Central memory CD8-positive, alpha-beta T cell (primary cell): ENCODE measurements at places on chromosomes 16 and 17.

- no peak for DNase-seq
Observed at GRCh38 chr17:4142107-4142900, 526 bp downstream of the ZZEF1 start.

DNA sequence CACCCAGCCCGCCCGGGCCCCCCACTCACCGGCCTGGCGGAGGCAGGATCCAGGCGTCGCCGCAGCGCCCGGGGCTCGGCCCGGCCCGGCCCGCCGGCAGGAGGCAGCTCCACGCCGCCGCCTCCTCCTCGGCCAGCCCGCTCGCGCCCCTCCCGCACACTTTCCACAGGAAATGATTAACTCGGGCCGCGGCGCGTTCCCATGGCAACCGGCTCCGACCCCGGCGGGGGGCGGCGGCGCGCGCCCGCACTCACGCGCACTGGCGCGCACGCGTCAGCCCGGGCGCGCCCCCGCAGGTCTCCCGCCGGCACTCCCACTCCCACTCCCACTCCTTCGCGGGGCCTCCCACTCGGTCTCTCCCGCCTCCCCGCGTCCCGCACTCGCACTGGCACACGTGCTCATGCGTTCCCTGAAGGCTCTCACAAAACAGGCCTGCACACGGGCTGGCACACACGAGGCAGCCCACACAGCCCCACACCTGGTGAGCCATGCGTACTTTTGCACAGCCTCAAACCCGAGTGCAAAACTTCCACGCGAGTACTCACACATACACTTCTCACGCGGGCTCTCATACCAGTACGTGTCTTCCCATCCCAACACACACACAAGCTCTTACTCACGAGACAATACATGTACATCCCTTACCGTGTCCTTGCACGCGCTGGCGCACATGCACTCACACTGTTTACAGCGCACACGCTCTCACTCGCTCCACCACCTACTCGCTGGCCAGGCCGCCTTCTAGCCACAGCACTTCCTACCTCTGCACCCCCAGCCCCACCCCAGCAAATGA is at the start of gene KIFC3:
KIFC3 (minus strand) TSS at position 151 of the 793 bp plus-strand sequence. CDS start 4,248 bp downstream, outside the sequence.
- peak; percentile 54 for DNase-seq

GRCh38 chr16:976389-976931 is 5.1 kb upstream of the SOX8 start:
- DNase-seq: no peak

- no peak for DNase-seq
Observed at GRCh38 chr17:4341616-4341977, 24.9 kb downstream of the UBE2G1 start.

GRCh38 chr16:11010575-11011221 is 66.3 kb downstream of the CLEC16A start:
- no peak for DNase-seq

DNA sequence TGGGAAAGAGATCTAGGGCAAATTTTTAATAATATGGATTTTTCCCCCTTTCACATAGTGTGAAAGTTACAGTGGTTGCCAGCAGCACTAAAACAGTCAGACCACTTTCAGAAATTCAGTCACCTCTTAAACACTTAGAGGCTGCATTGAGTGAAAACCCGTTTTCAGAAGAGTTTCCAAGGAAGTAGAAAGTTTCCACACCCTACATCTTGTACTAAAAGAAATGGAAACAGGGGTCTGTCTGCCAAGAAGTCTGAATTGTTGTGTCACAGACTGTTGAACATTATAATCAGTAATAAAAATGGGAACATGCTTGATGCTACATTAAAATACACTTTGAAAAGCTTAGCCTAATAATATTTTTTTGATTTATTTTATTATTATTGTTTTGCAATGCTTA is 278.9 kb upstream of the KCNJ16 start:
- DNase-seq: no peak

DNA sequence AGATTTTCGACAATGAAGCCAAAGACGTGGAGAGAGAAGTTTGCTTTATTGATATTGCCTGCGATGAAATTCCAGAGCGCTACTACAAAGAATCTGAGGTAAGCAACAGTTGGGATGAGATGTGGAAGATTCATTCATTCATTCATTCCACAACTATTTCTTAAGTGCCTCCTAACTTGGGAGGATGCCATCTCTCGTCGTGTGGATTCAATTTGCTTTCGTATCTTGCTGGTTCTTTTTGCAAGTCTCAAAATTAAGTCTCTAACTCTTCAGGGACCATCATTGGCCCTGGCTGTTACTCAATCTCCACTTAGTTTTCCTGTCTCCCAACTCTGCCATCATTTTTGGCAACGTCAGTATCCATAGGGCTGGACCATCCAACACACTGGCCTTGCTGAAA is 85.6 kb upstream of the NOL11 start:
- no peak for DNase-seq

- no peak for DNase-seq
Observed at GRCh38 chr17:2020721-2021120, 4.4 kb downstream of the RTN4RL1 start.

GRCh38 chr16:53771655-53772497 is 67.9 kb downstream of the FTO start:
- no peak for DNase-seq

DNA sequence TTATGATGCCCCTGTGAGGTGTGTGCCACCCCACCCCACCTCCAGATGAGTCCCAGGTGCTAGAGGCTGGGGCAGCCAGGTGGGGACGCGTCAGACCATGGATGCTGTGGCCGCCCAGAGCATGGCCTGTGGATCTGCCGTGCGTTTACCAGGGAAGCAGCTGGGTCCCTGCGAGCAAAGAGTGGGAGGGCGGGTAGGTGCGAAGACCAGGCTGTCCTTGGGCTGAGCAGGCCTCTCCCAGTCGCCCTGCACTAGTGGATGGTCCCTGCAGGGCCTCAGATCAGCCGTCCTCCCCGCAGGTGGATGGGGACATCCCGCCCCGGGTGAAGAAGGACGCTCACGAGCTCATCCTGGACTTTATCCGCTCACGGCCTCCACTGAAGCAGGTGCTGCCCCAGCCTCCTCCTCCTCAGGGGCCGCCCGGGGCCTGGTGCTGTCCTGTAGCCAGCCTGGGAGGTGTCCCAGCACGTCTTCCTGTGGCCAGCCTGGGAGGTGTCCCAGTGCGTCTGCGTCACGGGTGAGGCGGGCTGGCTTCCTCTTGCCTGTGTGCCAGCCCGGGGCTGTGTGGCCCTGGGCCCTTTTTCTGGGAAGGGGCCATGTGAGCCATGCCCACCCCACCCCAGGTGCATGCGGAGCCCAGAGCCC is 18.0 kb upstream of the TCF25 start:
- no peak for DNase-seq

DNA sequence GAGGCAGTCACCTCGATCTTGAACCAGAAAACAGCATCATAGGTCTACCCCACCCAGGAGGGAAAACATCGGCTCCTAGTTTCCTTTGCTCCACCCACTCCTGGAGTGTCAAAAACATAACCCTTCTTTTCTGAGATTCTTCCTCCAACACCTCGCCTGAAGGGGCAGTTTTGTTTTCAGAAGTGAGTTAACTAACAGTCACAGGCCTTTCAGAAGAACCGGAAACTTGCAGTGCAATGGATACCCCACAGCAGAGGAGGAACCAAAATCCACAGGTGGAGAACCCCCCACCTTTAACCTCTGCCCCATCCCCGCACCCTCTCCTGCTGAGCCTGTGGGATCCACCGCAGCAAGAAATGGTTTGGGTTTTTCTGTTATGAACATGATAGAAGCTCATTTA is 7.8 kb upstream of the TEX2 start:
- no peak for DNase-seq

GRCh38 chr17:47695429-47696376 is 1.7 kb downstream of the TBKBP1 start:
- DNase-seq: no peak

GRCh38 chr17:63840591-63841349 is 1.7 kb downstream of the SMARCD2 start:
- no peak for DNase-seq

DNA sequence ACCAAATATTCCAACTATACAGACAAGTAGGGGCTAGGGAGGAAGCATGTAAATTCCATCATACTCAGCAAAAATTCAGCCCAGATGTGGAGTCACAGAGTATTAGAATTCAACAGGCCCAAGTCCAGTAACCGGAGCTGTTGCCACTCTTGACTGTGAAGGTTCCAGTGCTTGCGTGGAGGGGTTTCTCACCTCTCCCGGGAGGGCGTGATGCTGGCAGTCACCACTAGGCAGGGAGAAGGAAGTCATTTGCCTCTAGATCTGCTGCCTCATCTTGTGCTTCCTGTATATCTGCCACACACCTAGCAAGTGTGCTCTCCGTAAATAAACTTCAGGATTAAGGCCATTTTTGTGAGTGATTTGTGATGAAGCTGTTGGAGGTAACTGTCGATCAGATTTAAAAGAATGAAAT is 1.0 kb upstream of the CKLF start:
- DNase-seq: peak; percentile 39

GRCh38 chr16:8733849-8734540 is 59.6 kb downstream of the ABAT start:
- DNase-seq: no peak

- no peak for DNase-seq
Observed at GRCh38 chr16:85668676-85669424, 19.9 kb downstream of the GINS2 start.

DNA sequence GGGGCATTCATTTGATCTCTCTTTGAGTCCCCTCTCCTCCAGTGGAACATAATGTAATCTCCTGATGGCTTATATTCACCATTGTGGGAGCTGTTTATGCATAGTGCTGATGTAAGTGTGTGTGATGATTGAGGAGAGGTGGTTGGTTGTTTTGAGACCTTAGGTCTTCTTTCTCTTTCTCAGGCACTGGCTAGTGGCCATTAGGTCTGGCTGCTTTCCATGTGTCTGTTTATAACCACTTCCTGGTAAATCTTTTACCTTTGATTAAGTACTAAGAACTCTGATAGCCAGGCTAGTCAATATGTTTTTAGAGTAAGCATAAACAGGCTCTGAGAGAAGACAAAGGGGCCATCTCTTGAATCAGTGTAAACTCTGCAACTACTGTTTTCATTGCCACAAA is 27.9 kb downstream of the VAT1L start:
- DNase-seq: no peak

DNA sequence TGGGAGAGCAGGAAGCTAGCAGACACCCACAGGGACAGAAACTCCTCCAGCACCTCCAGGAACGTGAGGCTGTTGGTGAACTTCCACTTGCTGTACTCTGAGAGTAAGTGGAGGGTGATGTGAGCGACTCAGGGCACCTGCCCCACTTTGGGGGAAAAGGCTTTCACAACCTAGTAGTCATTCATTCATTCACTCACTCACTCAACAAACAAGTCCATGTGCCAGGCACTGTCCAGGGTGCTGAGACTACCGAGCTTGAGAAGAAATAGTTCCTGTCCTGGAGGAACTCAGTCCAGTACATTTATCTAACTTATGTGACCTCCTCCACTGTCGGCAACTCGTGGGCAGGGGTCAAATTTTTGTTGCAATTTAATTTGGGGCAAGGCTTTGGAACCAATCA is 26.6 kb downstream of the LGALS9 start:
- no peak for DNase-seq
